Left lobe of liver (tissue), 2 donors: ENCODE measurements at places on chromosomes 4 and X. TPM values are rescaled to one million over a fixed set of nuclear protein-coding genes. Genes with fewer than 3 reads are reported as not detected.

Gene FSTL5
- total RNA-seq: 0.68 TPM

DNA sequence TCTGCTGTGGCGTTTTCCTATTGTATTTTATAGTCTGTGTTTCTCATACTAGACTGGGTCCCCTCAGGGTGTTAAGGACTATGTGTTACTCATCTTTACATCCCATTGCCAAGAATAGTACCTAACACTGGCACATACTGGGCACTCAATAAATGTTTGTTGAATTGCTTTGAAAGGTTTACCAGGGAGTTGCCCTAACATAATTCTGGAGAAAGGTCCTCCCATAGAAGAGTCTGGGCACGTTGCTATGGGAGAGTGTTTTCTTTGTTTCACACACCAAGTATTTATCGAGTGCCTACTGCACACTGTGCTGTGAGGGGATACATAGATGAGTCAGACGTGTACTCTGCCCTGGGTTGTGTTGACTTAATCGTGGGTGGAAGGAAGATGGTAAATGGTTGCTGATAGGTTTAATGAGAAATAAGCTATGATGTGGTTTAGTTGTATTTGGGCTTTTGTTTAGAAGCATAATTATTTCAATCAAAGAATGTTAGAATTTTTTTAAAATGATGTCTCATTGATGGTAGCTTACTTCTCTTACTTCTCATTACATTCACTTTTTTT is 42.9 kb downstream of the AFF1 start:
- DNase-seq: peak; percentile 62

Gene STS
- total RNA-seq: 4.2 TPM

- DNase-seq: no peak
Measured at GRCh38 chr4:159290321-159291030, 187.6 kb downstream of the RAPGEF2 start.

DNA sequence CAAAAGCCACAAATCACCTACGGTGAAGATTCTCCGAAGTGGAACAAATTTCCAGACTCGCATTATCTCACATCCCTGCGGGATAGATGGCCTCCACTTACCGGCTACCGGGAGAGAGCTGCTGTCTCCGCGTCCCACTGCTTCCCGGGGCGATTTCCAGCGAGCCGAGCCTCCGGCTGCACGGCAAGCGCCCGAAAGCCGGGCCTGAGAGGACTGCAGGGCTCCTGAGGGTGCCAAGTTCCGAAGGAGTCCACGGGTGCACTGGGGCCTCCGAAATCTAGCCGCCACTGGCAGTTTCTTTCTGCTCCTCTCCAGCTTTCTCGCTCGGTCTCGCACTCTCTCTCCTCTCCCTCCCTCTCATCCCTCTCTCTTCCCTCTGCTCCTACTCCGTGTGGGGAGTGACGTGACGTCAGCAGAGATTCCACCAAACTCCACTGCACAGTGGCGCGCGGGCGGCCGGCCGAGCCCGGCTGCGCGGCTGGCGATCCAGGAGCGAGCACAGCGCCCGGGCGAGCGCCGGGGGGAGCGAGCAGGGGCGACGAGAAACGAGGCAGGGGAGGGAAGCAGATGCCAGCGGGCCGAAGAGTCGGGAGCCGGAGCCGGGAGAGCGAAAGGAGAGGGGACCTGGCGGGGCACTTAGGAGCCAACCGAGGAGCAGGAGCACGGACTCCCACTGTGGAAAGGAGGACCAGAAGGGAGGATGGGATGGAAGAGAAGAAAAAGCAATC is 14.0 kb upstream of the PITX2 start:
- no peak for DNase-seq

GRCh38 chrX:155767051-155767875 is 113.9 kb upstream of the VAMP7 start:
- DNase-seq: peak; percentile 40

GRCh38 chrX:49003696-49004095 is 1.6 kb upstream of the GRIPAP1 start:
- no peak for DNase-seq

DNA sequence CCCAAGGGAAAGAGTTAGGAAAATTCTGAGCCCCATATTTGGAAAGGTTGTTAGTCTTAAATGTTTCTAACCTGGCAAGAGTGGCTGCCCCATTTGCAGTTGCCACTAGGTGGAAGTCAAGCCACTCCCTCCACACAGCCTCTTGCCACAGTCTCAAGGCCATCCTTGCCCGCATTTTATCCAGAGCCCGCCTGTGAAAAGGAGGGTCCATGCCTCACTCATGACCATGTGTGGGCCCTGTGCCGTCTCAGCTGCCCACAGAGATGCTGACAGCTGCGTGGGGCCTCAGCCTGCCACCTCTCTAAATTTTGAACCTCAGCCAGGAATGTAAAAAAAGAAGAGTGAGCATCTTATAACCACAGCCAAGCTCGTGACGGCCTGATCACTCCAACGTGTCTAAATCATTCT is 201.5 kb upstream of the FAM241A start:
- DNase-seq: peak; percentile 47

- DNase-seq: no peak
Measured at GRCh38 chr4:67765401-67765800, 11.2 kb upstream of the GNRHR start.

DNA sequence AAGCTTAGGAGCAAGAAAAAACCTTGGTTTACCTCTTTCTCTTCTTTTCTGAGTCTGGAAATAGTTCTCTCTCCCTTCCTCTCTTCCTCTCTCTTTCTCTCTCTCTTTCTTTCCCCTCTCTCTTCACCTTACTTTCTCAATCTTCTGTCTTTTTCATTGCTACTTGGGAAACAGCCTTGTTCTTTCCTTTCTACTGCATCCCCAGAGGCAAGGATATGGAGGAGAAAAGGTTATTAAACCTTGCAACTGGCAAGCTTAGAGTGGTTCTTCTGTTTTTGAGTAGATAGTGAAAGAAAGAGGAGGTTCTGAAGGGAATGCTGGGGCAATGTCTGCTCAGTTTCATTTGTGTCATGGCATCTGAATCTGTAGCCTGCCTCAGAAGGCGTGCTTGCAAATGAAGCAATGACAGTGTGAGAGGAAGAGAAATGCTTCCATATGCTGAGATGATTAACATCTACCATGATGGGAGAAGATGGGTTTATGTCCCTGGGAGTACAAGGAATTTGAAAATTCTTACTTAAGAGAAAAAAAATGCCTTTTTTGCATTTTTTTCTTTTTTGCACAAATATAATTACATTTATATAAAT is 190.6 kb downstream of the CEP135 start:
- DNase-seq: no peak

Gene IQSEC2
- 2.5 TPM for total RNA-seq

- no peak for DNase-seq
Measured at GRCh38 chr4:151169223-151169622, 69.8 kb downstream of the RPS3A start.

- peak; percentile 40 for DNase-seq
Measured at GRCh38 chrX:49876750-49877149, 2.5 kb upstream of the USP27X start.

- DNase-seq: no peak
Measured at GRCh38 chrX:121570072-121570841, 522.8 kb downstream of the GLUD2 start.

Gene ARMCX4
- total RNA-seq: 4.3 TPM

Gene UGT2B7
- 218 TPM for total RNA-seq
